Fibroblast of skin of left quadriceps (primary cell): ENCODE measurements at places on chromosomes 7 and 10.
A peak's percentile ranks its signal among the peaks of the same experiment; 100 is the strongest.

- DNase-seq = peak; percentile 93
Observed at GRCh38 chr10:126421756-126422256, 33.5 kb upstream of the ADAM12 start.

- DNase-seq = no peak
Observed at GRCh38 chr7:141992156-141992555, 3.5 kb upstream of the MGAM start.

- no peak for DNase-seq
Observed at GRCh38 chr7:138023618-138024342, 21.9 kb upstream of the CREB3L2 start.

DNA sequence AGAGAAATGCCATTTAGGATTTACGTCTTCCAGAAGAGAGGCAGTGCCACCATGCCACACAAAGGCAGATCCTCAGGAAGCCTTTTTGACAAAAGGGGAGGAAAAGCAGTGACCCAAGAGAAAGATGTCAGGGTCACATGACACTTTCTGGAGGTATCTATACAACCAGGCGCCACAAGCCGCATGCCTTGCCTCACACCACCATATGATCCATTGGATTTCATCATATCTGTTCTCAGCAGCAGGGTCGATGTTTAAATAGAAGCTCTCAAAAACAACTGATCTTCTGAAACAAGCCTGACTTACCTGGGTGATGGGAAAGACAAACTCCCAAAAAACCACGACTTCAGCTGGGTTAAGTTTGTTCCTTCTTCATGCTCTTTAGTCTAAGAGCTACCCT, 52.5 kb upstream of the UNC5B start:
- no peak for DNase-seq

DNA sequence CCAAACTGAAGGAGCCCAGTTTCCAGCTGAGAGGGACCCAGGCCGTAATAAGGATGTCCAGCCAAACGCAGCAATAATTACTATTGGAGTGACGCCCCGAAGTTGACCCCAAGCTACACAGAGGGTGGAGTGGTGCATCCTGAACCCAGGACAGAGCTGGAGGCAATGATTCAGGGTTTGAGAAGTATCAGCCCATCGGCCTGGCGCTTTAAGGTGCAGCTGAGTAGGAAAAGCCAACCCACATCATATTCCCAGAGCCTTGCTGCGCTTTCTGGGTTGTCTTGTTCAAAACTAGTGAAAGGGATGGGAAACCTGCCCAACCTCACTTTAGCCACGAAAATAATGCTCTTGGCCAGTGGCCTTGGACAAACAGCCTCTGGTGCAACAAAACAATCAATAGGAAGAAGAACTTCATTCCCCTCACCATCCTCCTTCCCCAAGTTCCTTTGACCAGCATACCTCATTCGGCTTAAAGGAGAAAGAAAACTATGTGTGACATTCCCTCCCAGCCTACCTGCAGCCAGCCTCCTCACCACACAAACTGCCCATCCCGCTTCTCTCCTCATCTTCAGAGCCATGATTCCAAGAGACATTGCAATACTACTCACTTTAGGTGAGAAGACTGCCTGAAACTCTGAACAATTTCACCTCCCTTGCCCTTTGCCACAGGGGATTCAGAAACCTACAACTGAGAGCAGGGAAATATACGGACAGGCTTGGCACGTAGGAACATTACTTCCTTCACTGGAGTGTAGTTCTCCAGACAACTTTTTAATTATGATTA, 217.2 kb upstream of the MKLN1 start:
- DNase-seq = no peak

- DNase-seq = no peak
Observed at GRCh38 chr7:78493401-78493800, 694.8 kb downstream of the PHTF2 start.

DNA sequence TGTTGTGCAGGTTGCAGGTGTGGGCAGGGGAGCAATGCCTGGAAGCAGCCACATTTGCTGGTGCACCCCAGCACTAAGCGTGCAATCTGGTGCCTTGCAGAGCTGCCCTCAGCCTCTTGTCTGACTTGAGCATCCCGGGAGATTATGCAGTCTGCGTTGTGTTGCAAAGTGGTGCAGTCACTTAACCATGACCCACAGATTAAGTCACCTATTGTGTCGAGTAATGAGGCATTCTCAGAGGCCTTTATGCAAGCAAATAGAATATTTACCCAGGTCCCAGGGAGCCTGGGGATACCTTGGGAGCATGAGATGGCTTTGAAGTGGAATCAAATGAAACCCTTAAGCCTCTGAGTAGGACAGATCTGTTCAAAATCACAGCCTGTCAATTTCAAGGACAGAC, 529.0 kb downstream of the TYW1 start:
- DNase-seq = no peak

- peak; percentile 56 for DNase-seq
Observed at GRCh38 chr7:48041653-48041970, 6.3 kb downstream of the C7orf57 start.

GRCh38 chr10:77049896-77050295, 587.7 kb downstream of the KCNMA1 start:
- DNase-seq = no peak

GRCh38 chr7:5704534-5704922, 76.9 kb downstream of the RNF216 start:
- DNase-seq = peak; percentile 64

GRCh38 chr7:121961089-121961867, 88.3 kb downstream of the PTPRZ1 start:
- peak; percentile 78 for DNase-seq

DNA sequence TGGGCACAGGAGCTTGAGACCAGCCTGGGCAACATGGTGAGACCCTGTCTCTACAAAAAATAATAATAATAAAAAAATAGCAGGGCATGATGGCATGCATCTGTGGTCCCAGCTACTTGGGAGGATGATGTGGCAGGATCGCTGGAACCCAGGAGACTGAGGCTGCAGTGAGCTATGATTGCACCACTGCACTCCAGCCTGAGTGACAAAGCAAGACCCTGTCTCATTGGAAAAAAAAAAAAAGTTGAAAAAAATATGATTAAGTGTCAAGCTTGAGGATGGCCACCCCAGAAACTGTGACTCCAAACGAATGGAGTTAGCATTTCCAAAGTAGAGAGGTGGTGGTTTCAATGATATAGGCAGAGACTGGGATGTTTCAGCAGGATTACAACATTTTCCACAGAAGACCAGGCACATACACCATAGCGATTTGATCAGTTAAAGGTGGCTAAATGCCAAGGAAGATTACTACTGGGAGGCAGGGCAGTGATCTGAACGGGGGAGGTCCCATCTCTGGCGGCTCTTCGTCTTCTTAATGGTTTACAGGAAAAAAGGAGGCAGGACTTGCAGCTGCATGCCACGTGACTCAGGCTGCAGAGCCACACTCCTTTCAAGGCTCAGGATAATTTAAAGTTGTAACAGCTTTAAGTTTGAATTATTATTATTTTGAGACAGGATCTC, 250.6 kb upstream of the GALNT17 start:
- peak; percentile 3 for DNase-seq

DNA sequence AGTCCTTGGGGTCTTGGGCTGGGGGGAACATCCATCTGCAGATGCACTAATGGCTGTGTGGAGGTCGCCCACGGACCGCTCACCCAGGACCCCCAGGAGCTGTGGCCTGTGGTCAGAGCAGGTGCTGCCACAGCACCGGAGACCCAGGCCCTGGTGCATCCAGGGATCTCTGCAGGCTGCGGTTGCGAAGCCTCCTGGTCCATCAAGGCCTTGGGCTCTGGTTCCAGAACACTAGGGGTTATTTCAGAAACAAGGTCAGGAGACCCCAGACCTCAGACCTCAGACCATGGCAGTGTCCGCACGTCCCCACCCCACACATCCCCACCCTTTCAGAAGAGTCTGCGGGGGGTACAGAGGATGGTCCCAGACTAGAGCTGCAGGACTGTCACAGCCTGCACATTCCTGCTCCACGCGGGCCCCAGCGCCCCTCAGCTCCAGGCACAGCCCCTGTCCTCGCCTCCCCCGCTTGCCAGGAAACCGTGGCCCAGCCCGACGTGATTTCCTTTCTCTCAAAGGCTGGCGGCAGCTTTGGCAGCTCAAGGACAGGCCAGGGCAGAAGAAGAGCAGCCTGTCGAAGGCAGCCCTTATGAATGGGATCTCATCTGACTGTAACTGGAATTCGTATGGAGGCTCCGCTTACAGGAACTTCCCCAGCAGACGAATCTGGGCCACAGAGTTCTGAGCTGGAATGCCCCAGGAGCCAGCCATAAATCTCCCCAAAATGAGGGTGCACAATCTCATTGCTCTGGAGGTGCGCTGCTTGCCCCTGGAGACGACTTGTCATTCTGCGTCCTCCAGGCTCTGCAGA, 136.2 kb upstream of the RET start:
- no peak for DNase-seq

GRCh38 chr7:112503361-112503972, 22.7 kb downstream of the LSMEM1 start:
- DNase-seq = no peak

- no peak for DNase-seq
Observed at GRCh38 chr10:88994019-88994418, 3.4 kb downstream of the FAS start.

GRCh38 chr7:47666164-47666862, 84.4 kb upstream of the TNS3 start:
- no peak for DNase-seq

- no peak for DNase-seq
Observed at GRCh38 chr10:62961951-62962523, 145.9 kb upstream of the EGR2 start.

DNA sequence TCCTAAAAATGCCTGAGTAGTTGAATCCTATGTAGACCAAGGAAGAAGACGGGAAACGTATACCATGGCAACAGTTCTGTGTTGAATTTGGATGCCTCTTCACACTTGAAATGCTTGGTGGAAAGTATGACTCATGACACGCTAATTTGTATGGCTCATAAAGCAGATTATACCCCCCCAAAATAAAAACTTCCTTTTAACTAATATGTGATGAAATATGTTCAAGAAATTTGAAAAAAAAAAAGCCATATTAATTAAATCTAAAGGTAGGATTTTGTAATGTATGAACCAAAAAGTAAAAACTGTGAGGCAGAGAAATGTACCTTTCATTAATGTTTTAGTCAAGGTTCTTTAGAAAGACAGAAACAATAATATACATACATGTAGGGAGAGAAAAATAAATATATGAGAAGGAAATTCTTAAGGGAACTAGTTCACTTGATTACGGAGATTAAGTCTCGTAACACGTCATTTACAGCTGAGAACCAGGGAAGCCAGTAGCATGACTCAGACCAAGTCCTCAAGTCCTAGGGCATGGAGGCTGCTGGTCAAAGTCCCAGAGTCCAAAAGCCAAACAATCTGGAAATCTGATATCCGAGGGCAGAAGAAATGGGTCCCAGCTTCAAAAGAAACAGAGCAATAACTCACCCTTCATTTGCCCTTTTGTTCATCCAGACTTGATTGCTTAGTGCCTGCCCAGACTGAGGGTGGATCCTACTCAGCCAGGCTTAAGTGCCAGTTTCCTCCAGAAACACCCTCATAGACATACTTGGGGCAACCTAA, 485.1 kb downstream of the SEMA3D start:
- peak; percentile 53 for DNase-seq

GRCh38 chr7:44887293-44887692, 2.0 kb upstream of the PURB start:
- DNase-seq = no peak

GRCh38 chr7:5139998-5140397, 50.0 kb upstream of the WIPI2 start:
- DNase-seq = no peak

DNA sequence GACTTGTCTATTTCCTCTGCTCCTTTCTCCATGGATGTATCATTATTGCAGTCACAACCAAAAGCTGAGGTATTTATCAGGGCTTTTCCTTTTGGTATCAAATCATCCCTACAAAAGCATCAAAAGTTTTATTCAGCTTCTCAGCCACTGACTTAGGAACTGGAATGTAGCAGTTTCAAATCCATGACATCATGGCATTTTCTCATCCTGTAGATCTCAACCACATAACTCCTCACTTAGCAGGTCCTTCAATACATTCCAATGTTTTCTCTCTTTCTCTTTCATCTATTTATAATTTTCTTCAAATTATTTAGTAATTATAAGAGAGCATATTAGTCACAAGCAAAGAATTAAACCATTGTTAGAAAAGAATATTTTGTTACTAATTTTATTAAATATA, 537.4 kb upstream of the SORCS1 start:
- DNase-seq = no peak

DNA sequence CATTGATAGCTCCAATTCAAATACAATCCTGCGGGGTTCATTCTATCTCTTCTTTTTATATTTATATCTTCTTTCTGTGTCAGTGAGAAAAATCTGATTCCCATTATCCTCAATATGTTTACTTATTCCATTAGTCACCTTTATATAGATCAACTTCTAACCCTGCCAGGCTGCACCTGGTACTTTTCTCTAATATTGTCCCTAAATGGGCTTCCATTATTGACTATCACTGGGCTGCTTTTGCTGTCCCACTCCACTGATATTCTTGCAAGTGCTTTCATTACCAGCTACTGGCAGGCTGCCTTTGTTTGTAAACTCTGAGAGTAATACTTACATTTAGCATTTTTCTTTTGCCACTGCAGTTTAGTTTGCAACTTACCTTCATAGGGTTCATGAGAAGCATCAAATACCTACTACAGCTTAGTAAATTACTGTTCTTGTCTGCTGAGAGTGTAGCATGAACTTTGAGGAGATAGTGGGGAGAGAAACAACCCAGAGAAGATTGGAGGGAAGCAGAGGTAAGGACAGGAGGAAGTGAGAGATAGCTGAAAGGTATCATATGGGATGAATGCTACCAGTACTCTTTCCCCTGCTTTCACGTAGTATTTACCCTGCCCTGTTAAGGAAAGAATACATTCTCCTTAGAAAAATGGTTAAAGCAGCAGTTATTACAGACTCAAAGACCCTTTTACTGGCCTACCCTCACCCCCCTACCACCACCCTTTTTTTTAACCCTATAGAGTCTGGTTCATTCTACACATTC, 119.1 kb downstream of the PHTF2 start:
- DNase-seq = no peak

DNA sequence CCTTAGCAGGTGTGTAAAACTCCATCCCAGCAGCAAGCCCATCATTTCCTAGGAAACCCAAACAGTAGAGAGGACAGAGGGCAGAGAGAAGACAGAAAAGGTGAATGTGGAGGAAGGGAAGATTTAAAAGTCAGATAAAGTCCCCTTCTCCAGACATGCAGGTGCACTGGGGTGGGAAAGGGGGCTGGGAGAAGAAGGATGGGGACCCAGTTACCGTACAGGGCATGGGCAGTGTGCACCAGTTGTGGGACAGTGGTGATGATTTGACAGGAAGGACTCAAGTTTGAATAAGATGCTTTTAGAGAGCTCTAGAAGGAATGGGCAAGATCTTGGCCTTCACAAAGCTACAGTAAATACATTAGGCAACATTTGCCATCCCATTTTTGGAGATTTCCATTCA, 110.7 kb upstream of the PLXNA4 start:
- no peak for DNase-seq

DNA sequence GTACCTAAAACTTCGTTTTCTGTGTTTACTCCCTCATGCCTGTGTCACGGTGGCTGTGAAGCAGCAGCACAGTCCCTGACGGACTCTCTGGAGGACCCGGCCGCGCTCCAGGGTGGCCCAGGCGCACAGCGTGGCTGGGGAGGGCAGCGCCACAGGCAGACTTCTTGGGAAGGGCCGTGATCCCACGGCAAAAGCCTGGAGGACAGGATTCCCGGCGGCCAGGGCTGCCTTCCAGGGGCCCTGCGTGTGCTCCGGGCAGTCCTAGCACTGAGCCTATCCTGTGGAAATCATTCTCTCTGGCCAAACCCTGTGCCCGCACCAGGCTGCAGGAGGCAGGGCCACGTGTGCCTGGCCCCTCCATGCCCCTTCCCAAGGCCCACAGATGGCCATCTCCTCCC, 244.2 kb downstream of the MAD1L1 start:
- no peak for DNase-seq
